ENCODE measurements at places on chromosomes 3 and 15. TPM values are rescaled to one million over a fixed set of nuclear protein-coding genes. Genes with fewer than 3 reads are reported as not detected.

SERPINI2 gene
- 0.40 TPM for total RNA-seq

CHDH gene
- total RNA-seq, result 9.3 TPM

MOBP gene
- not detected for total RNA-seq

CD86 gene
- 3.7 TPM for total RNA-seq

SLC28A1 gene
- 0.46 TPM for total RNA-seq

PRRT3 gene
- 0.46 TPM for total RNA-seq

KATNBL1 gene
- total RNA-seq, result 16.8 TPM

ITIH1 gene
- total RNA-seq, result not detected

SLC24A5 gene
- total RNA-seq, result not detected

CDCP1 gene
- 0.38 TPM for total RNA-seq

DNA sequence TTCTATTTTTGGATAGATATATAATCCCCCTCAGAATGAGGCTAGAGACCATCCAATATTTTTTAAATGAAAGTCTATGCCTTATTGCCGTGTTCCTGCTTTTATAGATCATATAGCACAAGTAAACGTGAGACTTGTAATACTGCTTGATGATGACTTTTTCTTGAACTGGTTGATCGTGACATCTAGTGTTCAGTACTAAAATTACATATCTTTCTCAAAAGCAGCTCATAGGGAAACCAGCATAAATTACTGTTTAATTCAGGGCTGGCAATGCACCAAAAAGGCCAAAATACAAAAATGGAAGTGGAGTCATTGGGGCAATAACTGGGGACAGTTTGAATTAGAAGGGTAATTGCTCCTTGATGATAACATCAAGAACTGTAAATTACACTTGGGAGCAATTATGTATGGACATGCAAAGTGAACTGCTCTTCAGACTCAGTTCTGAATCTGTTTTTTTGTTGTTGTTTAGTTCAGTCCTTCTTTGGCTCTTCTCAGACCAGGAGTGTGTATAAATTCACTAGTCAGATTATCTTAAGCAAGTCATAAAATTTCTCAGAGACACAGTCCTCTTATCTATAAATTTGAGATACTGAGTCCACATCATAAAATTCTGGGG lies 325.3 kb downstream of the THSD4 start:
- no peak for DNase-seq

DNA sequence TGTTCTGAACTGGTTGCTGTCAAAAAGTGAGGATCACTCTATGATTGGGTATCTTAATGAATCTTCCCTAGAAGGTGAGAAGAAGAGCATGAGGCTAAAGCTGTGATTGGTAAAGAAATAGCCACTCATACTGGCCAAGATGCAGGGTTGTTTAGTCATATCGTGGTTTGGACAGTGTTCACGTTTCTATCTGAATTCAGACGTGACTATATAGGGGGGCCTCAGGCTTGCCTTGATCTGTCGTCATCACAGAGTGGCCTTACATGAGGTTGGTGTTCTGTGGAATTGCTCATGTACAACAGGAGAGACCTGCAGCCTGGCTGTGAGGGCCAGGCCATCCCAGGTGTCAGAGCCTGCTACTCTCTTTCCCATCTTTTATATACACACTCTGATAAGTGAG lies 12.4 kb downstream of the RTP2 start:
- DNase-seq, result no peak

DNA sequence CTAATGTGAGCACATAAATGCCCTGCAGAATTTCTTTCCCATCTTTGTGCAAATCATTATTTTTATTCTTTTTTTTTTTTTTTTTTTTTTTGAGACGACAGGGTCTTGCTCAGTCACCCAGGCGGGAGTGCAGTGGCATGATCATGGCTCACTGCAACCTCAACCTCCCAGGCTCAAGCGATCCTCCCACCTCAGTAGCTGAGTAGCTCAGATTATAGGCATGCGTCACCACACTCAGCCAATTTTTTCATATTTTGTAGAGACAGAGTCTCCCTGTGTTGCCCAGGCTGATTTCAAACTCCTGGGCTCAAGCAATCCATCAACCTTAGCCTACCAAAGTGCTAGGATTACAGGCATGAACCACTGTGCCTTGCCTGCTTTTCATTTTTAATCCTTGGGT lies 22.9 kb downstream of the DAG1 start:
- no peak for DNase-seq

- DNase-seq, result no peak
Observed at GRCh38 chr3:4756057-4756775, 223.0 kb upstream of the BHLHE40 start.

GRCh38 chr3:149898771-149899170 lies 71.9 kb downstream of the PFN2 start:
- DNase-seq, result no peak

- DNase-seq, result no peak
Observed at GRCh38 chr3:78919021-78919755, 848.6 kb downstream of the ROBO1 start.

DNA sequence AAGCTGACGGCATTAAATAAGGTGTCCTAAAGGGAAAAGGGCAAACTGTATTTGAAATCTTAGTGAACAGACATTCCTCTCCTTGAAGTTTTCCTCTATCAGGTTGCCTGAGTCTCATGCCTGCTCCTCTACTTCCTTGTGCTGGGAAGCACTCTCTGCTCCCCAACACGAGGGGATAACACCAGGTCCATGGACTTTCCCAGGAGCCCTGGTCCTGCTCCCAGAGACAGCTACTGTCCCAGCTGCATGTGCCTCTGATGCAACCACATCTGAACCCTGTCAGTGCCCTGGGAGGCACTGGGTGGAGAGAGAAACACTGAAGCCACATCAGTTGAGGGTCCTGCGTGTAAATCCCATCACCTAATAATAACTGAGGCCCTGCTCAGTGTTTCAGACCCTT lies 7.4 kb downstream of the TLR9 start:
- DNase-seq, result no peak

GRCh38 chr15:63901912-63902670 lies 68.3 kb upstream of the HERC1 start:
- no peak for DNase-seq

DNA sequence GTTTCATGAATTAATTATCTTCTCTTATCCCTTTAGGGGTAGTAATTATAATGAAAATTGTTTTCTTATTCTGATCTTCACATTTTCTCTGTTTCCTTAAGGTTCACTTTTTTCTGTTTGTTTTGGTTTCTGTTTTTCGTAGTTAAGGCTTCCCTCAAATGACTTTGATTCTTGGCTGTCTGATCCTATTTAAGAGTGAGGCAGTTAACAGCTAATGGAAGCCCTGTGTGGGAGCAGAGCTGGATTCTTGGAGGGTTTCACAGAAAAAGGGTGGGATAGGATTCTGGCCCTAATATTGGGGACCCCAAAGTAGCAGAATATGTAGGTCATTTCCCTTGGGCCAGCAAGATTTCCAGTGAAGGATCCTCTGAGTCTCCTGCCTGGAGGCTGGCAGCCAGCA lies 6.8 kb upstream of the AMOTL2 start:
- no peak for DNase-seq

- DNase-seq, result no peak
Observed at GRCh38 chr3:27678234-27678633, 43.9 kb downstream of the EOMES start.

DNA sequence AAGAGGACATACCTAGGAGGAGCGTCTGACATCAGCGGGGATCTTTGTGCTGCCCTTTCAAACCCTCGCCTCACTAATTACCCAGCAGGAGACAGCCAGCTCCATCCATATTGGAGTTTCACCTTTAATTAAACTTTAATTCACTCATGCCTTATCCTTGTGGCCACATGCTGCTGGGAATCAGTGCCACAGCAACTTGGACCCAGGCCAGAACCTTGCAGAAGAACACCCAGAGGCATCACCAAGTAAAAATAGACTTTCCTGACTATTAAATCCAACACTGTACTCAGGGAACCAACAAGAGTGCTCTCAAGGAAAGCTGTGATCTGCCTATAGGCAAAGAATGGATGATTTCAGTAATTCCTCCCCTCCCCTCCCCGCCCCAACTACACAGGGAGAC lies 23.9 kb downstream of the EIF1B start:
- DNase-seq, result peak; percentile 64

GRCh38 chr15:85793641-85794597 lies 806 bp downstream of the KLHL25 start:
- peak; percentile 55 for DNase-seq

DNA sequence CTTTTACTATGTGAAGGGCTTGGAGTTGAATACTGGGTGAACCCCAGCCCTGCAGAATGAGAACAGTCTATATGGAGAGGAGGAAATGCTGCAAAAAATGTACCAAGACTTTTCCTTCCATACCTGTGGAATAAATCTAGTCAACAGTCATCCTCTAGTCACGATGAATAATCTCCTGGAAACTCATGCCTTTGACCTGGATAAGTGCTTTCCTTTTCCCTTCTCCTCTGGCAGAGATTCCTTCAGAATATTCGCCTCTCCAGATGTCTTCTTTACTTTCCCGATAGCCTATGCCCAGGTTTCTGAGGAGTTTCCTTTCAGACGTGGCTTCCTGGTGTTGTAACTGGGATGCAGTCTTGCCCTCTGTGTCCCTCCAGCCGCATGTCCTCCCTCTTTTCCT lies 28.1 kb downstream of the CCNL1 start:
- DNase-seq, result no peak
